WERI-Rb-1 (cell line): ENCODE measurements at places on chromosomes 7 and 10.

DNA sequence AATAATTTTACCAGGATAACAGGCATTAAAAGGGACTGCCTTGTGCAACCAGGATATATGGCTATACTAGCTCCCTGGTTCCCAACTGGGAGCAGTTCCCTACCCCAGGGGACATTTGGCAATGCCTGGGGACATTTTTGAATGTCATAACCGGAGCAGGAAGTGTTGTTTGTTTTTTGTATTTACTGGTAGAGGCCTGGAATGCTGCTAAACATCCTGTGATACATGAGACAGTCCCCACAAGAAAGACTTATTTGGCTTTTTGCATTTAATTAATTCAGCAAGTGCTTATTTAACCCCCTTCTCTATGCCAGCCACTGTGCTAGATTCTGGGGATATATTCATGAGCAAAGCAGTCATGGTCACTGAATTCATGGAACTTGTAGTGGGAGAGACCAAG, 181.2 kb downstream of the BBS9 start:
- no peak for DNase-seq

GRCh38 chr7:25622695-25623094, 394.4 kb upstream of the NPVF start:
- no peak for DNase-seq

DNA sequence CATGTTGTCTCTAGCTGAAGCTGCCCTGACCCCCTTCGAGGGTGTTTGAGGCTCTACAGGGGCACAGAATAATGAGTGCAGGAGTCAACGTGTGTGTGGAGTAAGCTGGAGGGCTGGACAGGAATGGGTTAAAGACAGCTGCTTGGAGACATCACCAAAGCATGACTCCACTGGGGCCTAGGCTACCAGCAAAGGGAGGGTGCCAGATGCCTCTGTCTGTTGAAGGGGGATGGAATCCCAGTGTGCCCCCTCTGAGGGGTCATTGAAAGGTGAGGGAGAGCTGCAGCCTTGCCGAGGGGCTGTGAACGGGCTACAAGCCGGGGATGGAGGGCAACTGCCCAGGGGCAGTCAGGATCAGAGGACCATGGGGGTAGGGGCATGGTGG, 51.7 kb upstream of the PODXL start:
- DNase-seq: peak; percentile 54

DNA sequence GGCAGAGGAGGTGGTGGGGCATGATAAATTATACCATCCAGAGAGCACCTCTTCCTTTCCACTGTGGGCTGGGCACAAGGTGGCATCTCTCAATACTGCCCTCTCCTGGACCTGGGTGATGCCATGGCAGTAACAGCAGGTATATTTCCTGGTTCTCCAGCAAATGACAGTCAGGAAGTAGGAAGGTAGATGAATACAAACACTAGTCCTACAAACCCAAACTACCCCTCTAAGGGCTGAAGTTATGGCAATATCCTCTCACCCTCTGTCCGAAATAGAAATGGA, 1004.9 kb downstream of the KCNMA1 start:
- no peak for DNase-seq

GRCh38 chr7:116546916-116547315, 22.1 kb downstream of the CAV1 start:
- no peak for DNase-seq

DNA sequence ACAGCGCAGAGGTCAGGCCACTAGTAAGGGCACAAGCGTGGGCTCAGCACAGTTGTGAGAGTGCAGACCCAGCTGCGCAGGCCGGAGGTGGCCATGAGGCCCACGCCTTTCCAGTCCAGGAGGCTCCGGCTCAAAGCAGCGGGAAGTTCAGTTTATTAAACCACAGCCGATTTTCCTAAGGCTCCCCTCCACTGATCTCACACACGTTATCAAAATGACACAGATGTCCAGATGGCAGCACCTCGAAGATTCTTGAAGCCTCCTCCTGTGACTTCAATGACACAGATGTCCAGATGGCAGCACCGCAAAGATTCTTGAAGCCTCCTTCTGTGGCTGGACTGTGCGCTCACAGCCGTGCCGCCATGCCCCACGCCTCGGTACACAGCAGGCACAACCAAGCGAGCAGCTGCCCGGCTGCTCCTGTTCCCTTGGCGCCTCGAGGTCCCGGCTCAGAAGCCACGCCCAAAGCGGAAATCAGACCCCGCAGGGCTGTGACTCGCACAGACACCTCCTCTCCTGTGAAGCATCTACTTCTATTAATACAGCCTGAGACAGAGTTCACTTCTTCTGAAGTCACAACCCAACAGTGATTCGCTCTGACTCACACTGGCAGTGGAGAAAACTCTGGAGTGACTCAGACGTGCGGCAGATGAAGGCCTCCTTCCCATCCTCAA, 122.7 kb downstream of the MAD1L1 start:
- peak; percentile 86 for DNase-seq

GRCh38 chr10:70760271-70760787, 24.8 kb downstream of the TBATA start:
- DNase-seq: no peak

GRCh38 chr10:109862738-109863137, 60.6 kb downstream of the XPNPEP1 start:
- DNase-seq: no peak

DNA sequence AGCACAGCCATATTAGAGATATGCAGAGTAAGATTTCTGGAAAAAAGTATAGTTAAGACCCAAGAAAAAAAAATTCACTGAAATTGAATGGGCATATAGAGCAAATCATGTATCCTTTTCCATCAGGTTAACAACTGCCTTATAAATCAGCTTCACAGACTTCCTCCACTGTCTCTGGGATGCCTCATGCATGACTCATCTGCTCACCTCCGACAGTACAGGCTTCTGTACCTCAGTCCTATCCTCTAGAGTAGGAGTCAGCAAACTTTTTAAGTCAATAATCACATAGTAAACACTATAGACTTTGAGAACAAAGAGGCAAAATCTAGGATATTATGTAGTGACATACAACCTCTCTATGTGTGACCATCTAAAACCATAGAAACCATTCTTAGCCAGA, 211.6 kb upstream of the SP8 start:
- no peak for DNase-seq

DNA sequence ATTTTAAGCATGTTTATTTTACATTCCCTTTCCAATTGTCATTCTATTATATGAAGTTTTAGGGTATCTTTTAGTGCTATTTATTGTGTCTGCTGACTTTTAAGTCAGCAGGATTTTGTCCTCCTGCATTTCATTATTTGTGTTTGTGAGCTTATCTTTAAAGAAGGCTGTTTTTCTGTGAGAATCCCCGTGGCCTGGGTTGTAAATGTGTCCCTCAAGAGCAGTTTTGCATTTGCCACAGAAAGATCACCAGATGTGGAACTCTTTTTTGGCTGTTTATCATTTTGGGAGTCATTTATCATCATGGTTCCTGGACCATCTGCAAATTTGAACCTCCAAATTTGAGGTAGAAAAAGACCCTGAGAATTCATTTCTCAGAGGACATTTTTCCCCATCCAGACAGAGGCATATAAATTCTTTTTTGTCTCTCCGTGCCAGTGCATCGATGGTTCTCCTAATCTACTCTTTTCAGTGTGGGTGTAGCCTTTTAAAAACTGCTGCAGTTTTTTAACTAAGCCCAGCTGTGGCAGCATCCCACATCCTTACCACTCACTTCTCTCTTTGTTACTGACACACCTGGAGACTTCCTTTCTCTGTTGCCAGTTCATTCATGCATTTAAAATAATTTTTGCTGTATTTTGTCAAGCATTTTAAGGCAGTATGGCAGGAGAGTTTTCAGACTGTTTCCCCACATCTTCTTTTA, 20.1 kb upstream of the MTURN start:
- no peak for DNase-seq
